ENCODE measurements at places on chromosomes 12 and 14.

DNA sequence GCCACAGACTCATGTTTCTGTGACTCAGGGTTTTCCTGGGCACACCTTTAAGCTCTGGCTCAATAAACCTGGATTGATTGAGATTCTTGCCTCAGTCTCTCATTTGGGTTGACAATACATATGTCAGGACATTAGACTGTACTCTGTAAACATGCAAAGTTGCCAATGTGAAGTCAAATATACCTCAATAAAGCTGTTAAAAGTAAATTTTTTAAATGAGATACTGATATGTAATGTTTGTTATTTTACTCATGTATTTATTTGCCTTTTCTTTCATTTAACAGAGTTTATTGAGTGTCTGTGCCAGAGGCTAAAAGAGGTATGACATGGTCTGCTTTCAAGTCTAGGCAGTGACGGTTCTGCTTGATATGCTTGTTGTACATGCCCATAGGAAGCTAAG is 3.7 kb upstream of the ETFBKMT start:
- no peak for DNase-seq

DNA sequence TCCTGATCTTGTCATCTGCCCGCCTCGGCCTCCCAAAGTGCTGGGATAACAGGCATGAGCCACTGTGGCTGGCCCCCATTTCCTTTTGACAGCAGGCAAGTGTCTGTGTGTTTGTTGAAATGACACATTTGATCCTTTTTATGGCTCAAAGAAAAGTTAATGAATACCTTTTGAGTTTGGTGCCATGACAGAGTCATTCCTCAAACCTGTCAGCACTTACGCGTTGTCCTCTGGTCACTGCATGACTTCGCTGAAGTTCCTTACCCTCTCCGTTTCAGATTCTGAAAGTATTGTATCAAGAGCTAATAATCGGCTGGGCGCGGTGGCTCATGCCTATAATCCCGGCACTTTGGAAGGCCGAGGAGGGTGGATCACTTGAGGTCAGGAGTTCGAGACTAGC is 32.4 kb downstream of the NEMF start:
- DNase-seq, result no peak

DNA sequence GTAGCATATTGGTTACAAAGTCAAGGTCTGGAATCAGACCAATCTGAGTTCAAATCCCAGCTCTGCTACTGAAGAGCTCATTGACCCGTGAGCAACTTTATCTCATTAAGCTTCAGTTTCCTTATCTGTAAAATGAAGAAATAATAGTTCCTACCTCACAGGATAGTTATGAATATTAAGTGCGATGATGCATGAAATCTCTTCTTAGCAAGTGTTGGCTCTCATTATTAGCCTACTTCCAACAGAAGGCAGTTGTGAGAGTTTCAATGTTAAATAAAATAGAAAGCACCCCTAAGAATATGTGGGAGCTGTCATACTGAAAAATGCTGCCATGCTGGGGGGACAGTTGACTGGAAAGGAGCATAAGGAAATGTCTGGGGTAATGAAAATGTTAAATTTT is 39.0 kb upstream of the ITPR2 start:
- DNase-seq, result no peak

DNA sequence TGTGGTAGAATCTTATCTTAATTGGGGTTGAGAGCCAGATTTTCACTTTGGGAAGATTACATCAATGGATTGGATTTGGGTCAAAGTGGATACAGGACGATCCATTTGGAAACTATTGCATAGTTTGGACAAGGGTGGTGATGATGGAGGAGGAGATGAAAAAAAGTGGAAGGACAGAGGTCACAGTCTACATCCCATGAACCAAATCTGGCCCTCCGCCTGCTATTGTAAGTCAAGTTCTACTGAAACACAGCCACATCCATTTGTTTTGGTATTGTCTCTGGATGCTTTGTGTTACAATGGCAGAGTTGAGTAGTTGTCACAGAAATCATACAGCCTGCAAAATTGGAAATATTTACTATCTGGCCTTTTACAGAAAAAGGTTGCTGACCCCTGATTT is 296.8 kb upstream of the NOS1 start:
- DNase-seq, result no peak

GRCh38 chr12:3016191-3016590 is 57.0 kb downstream of the TEAD4 start:
- no peak for DNase-seq

DNA sequence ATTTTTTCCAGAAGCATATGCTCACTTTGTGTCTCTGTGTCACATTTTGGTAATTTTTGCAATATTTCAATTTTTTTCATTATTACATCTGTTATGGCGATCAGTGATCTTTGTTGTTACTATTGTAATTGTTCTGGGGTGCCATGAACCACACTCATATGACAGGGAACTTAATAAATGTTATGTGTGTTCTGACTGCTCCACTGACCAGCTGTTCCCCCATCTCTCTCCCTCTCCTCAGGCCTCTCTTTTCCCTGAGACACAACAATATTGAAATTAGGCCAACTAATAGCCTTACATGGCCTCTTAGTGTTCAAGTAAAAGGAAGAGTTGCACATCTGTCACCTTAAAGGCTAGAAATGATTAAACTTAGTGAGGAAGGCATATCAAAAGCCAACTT is 46.0 kb downstream of the SCN8A start:
- no peak for DNase-seq

DNA sequence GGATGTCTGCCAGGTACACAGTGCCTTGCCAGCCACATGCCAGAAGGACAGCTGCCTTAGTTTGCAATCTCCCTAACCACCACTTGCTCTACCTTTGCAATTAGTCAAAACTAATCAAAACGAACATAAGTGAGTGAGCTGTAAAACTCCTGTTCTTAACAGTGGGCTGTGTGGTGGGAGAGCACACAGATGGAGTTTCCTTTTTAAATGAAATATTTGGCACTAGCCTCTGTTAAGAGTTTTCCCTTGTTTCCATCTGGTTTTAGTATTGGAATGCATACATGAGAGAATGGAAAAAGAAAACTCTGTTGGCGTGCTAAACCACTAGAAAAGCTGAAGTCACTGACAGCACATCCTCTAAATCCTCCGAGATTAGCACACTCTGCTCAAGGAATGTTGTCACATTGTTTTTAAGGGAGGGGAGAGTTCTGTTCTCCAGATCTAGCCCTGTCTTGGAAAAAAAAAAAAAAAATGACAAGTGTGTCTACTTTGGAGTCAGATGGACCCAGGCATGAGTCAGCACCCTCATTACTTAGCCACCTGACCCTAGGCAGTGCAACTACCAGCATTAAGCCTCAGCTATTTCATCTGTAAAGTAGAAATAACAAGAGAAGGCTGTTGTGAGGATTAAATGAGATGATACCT is 83.9 kb downstream of the STXBP6 start:
- DNase-seq, result no peak

Measured in stimulated activated CD8-positive, alpha-beta memory T cell treated with anti-CD3 and anti-CD28 coated beads, Interleukin-4, amount 100 ng/mL, for 4 hours (primary cell).